ENCODE measurements at places on chromosomes 1 and 21.

DNA sequence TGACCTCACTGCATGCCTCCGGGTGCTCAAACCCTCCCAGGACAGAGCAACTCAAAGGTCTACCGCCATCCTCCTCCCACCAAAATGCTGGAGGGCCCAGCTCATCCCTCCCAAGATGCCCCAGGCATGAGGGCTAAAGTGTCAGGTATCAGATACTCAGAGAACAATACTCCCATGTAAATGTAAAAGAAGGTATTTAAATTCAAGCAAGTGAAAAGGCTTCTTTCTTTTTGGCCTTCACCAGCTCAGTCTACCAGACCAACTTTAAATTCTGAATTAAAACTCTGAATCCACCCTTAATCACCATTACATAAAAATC lies 3.0 kb downstream of the PARP1 start:
- DNase-seq, result no peak

- no peak for DNase-seq
Measured at GRCh38 chr1:41892301-41892781, 26.4 kb downstream of the HIVEP3 start.

- no peak for DNase-seq
Measured at GRCh38 chr1:174768516-174768915, 231.2 kb upstream of the CACYBP start.

GRCh38 chr1:5390504-5390903 lies 601.7 kb downstream of the NPHP4 start:
- no peak for DNase-seq
